GM13976 (cell line): ENCODE measurements at places on chromosomes 4 and X.

GRCh38 chrX:119669424-119670037 lies 23.4 kb downstream of the SEPTIN6 start:
- DNase-seq, result no peak

GRCh38 chr4:75099321-75099720 lies 166.4 kb downstream of the PARM1 start:
- DNase-seq, result peak; percentile 18

DNA sequence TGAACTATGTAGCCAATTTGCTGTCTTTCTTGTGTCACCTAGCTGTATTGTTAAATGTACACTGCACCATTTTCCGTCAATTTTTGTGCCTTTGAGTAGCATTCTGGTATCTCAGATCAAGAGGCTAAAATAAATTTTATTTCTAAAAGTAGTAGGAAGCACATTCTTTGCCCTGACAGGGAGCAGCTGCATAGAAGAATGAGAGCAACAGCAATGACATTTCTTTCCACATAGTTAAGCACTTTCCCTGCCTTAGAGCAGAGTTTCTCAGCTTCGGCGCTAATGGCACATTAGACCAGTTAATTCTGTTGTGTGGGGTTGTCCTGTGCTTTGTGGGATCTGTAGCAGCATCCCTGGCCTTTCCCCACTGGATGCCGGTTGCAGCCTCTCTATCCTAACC lies 173.9 kb downstream of the CHIC2 start:
- no peak for DNase-seq

DNA sequence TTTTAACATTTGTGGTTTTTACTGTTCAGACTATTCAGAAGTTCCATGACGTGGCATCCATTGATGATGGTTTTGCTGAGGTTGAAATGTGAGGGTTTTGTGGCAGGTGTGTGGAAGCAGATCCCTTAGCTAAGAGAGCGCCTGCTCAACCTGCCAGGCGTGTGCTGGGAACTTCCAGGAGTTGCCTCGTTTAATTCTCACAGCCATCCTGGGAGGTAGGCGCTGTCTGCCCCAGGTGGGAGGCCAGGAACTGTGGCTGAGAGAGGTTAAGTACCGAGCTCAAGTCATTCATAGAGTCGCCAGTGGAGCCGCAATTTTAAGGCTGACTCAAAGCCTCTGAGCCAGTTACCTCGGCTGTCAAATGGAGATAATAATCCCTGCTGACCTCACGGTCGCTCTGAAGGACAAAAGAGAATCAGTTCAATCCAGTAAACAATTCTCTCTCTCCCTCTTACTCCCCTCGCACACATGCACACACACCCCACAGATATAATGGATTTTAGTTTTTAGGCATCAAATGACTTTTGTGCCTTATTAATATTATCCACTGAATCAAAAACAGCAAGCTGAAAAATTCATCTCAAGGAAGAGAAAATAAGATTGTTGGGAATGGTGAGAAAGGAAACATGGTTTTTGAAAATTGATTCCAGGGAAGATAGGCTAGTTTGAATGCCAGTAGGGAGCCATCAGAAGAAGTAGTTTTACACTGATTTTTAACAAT lies 171.3 kb downstream of the PTTG2 start:
- DNase-seq, result no peak

DNA sequence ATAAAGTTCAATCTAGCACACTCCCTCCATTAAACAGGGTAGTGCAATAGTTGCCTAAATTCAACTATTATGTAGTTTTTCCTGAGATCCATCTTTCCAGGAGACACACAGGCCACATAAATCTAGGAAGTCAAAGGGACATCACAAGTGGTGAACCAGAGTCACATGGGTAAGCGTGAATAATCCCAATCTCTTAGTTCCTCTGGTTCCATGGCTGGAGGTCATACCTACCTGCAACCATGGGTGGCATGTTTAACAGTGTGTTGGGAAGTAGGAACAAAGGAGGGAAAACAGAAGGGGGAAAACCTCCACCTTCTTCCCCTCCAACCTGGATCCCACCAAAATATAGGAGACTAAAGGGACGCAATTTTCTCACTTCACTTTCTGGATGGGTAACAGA lies 2651.6 kb downstream of the ARAP2 start:
- DNase-seq, result no peak

GRCh38 chr4:4689694-4690440 lies 148.0 kb upstream of the STX18 start:
- peak; percentile 62 for DNase-seq

DNA sequence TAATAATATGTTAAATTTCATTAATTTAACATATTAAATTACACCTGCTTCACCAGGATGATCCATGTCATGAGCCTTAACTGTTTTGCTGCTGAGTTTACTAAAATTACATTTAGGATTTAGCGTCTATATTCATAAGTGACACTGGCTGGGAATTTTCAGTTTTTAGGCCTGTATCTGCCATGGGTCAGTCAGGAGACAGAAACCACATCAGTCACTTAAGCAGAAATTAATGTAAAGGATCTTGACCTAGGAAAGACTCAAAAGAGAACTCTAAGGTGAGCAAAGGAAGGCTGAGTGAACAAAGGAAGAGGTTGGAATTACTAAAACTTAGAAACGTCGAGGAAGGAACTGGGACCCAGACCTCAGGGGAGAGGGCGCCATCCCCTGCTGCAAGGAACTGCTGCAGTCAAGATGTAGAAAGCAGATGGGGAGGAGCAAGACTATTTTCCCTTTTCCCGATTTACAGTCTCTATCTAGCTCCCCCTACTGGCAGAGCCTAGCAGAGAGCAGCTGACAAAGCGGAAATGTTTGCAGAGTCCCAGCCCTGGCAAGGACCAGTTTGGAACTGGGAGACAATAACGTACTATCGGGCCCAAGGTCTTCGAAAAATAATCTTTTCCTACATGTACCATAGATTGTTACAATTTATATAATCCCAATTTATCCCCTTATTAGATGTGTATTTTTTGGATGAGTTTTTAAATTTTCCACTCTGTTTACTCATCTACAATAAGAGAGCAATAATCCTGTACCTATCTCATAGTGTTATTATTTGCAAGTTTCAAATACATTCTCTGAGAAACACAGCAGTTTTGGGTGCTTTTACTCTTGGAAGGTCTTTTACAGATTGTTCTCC lies 22.6 kb upstream of the RBBP7 start:
- peak; percentile 67 for DNase-seq

GRCh38 chr4:186699298-186699697 lies 24.4 kb downstream of the FAT1 start:
- DNase-seq, result no peak

DNA sequence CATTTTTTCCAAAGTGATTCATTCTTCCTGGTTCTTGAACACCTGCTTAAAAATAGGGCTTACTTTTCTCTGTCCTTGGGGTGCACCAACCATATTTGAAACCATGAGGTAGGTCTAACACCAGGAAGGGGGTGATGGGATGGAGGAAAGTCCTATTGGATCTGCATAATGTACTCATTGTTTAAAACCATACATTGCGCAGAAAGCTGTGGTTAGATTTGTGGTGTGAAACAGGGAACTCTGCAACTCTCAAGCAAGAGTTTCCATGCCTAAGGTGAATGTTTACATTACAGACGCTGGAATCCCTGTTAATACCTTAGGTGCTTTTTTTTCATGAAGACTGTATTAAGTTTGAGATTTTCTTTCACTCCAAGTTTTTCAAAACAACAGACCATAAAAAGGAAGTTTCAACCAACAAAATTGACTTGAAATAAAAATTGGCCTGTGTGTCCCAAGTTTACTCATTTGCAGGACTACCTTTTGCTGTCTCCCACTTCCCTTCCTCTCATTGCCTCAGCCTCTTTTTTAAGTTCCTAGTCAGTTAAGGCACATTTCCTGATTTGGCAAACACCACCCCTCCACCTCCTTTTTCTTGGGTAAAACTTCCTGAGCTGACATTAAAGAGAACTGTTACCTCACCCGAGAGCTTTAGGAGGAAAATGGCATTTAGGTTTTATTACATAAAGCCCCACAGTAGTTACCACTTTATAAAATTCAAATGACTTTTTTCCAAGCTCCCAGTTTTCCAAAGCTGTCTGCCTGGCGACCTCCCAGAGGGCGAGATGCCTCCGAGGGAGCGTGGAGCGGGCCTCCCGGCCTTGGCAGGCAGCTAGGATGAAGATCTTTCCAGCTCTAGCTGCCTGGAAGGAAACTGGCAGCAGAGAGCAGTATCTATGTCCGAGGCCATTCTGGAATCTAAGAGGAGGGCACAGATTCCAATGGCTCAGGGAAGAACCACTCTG lies 47.9 kb upstream of the RBPJ start:
- DNase-seq, result no peak

- DNase-seq, result no peak
Measured at GRCh38 chrX:10986616-10987015, 124.5 kb upstream of the HCCS start.

GRCh38 chrX:41320393-41320792 lies 13.6 kb upstream of the DDX3X start:
- DNase-seq, result no peak

- DNase-seq, result no peak
Measured at GRCh38 chr4:5165420-5166369, 114.4 kb downstream of the STK32B start.
